ENCODE measurements at places on chromosomes 2 and 18.

- DNase-seq, result no peak
These were observed at the start of gene MYL12B for GRCh38 chr18:3261373-3262233. Gene MYL12B (plus strand): TSS chr18:3262133. CDS start chr18:3272899, 10,766 bp downstream.

DNA sequence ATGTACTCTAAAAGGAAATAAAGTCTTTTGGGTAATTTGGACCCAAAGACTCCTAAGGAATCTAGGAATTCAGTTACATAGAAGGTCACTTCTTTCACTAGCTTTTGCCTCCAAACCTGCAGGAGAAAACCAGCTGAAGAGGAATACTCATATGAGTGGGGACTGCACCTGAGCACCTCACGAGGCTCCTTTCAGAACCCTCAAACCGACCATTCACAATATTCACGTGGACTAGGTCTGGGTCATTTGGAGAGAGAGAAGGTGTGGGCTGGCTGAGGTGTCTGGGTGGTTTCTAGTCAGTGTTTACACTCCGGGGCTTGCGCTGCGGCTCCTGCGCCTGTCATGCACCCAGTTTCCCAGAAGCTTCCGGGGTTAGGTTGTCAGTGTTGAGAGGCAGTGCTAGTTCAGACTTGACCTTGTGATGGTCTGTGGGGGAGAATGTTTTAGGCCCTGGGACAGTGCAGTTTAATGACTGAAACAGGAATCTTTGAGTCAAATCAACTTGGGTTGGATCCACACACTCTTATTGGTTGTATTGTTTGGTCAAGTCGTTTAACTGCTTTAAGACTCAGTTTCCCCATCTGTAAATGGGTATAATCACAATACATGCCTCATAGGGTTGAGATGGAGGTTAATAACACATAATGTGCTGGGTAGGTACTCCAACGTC, 78.4 kb downstream of the LIMS1 start:
- DNase-seq, result no peak

- no peak for DNase-seq
These were observed 68.4 kb downstream of the NXPH2 start for GRCh38 chr2:138711812-138712211.

- no peak for DNase-seq
These were observed 101.3 kb upstream of the ID2 start for GRCh38 chr2:8580316-8581233.

DNA sequence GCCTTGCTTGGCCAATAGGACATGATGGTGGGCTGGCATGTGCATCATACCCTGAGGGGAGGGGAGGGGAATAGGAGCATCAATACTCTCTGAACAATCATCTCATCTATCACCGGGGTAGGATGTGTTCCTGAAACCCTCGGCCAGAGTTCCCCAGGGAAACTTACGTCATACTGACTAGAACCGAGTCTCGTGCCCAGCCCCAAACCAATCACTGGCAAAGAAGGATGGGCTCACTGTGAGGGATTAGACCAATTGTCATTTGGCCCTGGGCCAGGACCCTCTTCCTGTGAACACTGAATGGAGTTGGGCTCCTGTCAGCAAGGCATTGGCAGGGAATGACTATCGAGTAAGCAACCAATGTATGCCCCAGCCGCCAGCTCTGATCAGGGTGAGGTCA, 261.5 kb downstream of the MYCN start:
- DNase-seq, result no peak

DNA sequence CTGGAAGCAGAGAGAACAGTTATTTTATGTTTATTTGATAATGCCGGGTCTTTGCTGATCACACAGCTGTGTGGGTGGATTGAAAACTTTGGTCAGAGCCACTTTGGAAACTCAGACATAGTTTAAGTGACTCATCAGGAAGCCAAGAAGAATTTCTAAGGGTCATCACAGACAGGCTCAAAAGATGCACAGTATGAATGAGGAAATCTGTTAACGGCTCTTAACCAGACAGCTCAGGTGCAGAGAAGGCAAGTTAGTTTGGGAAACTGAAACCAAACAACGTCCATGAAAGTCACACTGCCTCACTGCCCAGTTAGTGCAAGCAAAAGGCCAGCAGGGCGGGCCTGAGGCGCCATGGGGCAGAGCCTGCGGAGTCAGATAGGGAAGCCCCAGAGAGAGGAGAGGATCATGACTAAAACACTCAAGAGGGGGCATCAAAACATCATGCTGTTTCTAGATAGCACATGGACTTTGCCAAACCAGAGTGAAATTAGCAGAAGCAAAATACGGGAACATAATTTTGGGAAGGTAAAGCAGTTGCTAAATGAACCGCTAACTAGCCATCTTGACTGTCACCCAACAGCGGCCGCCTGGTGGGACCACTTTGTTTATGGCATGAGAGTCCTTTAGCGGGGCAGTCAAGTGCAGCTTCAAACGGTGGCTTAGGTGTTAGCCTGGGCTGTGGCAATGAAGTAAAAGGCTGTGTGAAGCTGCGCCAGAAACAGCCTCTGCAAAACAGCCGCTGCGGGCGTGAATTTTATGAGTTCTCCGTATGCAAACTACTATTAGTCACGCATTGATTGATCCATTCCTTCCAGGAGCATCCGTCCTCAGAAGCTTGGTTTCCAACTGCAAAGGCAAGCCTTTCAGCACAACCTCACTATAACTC, 101.2 kb downstream of the KCTD18 start:
- DNase-seq, result no peak

DNA sequence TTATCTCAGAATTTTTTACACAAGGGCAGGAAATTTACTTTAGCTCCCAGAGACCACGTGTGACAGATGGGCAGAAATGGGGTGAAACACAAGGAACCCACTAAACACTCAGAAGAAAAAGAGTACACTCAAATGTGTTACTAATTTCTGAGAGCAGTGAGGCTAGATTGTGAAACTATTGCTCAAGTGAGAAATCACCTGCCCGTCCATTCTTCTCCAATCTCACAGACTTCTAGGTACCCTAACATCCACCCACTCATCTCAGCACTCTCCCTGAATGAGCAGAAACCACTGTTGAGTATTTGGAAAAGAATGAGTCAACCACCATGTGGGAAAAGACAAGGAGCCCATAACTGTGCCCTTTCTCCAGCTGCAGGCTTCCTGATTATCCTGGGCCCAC, 293.0 kb upstream of the CDH2 start:
- no peak for DNase-seq

DNA sequence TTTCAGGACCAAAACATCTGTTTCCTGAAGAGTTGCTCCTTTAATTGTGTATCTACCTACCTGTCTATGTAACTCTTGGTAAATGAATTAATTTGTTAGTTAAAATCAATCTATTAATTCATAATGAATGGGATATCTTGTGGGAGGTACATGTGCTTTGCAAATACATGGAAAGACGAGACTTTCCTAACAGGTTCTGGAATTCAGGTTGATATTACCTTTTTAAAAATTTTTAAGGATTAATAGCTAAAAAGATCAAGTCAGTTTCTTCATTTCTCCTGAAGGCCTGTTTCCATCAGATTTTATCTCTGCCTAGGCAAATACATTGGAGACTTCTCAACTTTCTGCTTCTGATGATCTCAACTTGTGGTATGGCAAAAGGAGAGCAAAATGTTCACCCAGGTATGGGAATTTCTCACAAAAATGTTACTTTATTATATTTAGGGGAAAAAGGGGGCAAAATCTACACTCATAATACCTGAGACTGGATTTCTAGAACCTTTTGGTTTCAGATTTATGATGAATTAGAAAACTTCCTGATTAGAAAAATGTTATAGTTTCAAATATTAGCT, 7.4 kb downstream of the TFPI start:
- DNase-seq, result no peak

DNA sequence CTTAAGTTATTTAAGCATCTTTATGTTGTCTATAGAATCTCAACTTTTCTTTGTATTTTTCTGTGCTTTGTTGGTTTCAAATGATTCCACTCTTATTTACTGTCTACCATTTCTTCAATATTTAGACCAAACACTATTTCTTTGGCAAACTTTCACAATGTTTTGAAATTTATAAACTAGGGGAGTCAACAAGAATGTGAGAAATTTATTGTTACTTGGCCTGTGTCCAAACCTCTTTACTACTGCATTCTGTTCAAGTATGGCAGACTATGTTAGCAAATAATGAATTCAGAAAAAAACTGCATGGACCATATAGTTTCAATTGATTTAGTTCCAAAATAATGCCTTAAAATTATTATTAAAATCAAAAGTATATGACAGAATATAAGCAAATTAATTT, 470.2 kb downstream of the FBXO15 start:
- DNase-seq, result no peak

DNA sequence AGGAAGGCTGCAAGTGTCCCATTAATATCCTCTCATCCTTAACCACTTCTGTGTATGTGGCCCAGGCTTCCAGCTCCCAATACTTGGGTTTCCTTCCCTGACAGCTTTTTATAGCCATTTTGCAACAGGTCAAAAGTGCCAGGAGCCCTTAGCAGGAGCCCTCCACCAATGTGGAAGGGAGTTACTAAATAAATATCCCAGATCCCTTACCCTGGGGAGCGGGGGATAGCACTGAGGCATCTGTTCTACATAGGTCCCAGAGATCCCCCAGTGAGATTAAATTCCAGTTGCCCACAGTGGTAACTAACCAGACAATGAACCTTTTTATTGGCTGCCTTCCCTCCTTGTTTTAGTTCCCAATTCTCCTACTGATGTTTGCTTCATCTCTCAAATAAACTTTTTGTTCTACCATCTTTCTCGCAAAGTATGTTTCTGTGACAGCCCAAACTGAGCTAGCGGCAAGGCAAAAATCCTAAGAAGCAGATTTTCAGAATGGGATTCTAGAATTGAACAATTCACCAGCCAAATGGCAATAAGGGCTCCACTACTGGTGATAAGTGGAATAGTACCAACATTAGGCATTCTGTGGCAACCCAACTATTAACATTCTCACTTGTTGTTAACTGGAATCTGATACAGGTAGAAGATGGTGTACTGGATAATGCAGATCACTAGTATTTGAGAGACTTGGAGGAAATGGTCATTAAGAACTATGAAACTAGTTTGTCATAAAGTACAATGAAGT, 83.9 kb upstream of the MAPRE2 start:
- DNase-seq, result no peak

GRCh38 chr2:225670111-225670974, 270.8 kb downstream of the NYAP2 start:
- DNase-seq, result no peak

GRCh38 chr2:85550486-85550885, 10.8 kb downstream of the GGCX start:
- DNase-seq, result no peak

DNA sequence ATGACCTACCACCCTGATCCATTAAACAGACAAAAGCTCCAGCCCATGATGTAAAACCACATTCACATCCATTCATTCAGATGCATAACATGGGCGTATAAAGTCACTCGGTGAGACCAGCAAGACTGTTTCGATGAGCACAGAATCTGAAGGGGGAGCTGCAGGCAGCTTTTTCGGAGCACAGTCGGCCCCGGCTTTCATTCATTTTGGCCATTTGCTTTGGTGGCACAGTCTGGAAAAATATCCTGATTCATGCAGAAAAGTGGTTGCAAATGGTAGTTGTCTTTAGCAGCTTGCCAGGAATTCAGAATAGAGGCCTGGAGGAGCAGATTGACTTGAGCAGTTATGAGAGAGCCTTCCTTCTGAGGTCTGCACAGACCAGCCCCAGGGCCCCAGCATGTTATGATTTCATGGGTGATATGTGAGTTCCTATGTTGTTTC, 11.2 kb downstream of the ARID5A start:
- DNase-seq, result no peak

- no peak for DNase-seq
These were observed 187.2 kb downstream of the BCL11A start for GRCh38 chr2:60366135-60366712.

- no peak for DNase-seq
These were observed 155.9 kb downstream of the NAPG start for GRCh38 chr18:10681581-10682367.

GRCh38 chr2:234492717-234493485, 4.0 kb downstream of the ARL4C start:
- DNase-seq, result no peak

DNA sequence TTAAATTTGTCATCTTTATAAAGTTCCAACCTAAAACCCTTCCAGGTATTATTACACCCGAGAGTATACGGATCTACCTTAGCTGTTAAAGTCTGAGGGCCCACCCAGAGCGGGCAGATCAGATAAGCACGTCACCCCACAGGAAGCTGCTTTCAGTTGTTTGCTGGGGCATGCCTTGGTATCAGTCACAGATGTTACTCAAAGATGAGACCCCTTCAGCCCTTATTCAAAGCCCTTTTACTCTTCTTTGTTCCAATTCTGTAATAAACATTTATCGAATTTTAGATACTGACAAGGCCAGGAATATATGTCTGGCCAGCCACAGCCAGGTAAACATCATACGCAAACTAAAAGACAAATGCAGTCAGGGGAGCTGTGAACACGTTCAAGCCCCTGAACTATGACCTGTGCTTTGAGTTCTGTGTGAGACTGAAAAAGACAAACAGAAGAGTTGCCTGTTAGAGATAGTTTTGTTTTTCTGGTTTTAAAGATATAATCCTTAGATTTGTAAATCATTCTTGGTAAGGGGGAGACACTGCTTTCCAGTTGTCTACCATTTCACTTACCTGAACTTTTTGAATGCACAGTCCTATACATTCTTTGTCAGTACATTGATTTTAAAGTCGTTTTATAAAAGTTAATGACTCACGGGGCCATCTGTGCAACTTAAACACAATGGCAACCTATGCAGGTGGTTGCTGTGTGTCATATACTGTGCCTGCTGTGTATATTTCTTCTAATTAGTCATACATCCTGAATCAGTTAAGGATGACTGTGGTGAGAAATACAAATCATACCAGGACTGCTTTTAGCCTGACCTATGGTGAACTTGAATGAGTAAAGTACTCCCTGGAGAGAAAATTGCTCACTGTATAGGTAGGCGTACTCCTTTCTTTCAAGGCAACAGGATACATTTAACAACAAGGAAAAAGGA, 100.5 kb upstream of the ITPRID2 start:
- no peak for DNase-seq

DNA sequence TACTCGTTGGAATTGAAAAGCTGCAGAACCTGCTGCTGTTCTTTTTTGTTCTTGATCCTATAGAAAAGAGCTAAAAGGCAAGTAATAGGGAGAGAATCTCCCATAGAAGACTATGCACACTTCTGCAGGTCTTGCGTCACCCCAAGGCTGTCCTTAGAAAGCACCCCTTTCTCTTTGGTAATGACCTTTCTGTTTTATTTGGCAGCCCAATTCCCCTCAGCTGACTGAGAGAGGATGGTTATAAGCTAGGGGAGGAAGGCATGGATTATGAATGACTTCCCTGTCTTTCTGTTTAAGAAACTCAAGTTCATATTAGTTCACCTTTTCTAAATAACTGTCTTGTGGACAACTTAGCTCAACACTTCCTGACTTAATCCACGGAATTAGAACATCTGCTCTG, 122.9 kb downstream of the TXNL1 start:
- no peak for DNase-seq

GRCh38 chr2:66930339-66931220, 466.6 kb upstream of the ETAA1 start:
- no peak for DNase-seq

- peak; percentile 15 for DNase-seq
These were observed 516 bp downstream of the EIF2AK2 start for GRCh38 chr2:37156071-37156856.

DNA sequence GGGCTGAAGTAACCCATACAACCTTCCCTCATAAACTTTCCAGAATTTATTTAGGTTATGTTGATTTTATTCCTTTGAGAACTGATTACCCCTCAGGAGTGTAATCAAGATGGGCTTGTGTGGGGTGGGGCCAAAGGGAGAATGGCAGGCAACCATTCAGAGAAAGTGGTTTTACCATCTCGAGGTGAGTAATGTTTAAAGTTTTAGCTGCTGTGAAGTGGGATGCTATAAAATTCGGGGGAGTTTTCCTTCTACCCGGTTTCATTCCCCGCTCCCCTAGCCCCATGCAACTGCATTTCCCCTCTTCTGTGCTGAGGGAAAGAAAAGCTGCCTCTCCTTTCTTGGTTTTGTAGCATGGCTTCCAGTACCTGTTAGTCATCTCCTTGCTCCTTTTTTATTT, 34.7 kb downstream of the MAP4K4 start:
- DNase-seq, result no peak
